ENCODE measurements at places on chromosomes 6 and 20.

DNA sequence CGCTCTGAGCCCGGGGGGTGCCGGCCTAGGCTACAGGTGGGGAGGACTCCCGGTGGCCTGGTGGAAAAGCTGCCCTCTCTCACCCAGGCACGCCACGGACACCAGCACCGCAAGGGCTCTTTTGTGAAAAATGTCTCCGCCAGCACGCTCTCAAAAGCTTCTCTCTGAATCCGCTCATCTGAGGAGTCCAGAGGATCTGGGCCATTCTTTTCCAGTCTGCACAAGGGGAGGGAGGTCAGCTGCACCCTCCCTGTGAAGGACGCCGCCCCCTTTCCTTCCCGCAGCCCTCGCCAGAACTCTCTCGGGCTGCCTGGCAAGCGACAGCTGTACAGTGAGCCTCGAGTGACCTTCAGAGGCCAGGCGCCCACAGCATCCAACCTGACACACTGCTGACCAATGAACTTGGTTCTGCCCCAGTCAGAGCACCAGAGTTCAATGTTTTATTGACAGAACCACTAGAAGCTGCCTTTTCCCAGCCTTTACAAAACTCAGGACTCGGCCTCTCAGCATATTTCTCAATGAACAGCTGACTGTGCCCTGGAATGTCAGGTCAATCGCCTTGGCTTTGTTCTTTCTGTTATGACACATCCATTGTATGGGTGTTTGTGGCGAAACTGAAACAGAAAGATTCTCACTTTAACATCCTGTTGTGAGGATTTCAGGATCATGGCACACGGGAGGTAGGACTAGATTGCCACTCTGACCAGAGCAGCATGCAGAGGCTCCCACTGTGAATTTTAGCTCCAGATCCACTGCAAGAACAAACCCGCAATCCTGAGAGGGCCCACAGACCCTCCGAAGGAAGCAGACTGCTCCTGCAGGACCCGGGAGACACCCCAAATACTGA, 26.7 kb downstream of the SERPINB9 start:
- DNase-seq, result no peak

- no peak for DNase-seq
Measured at GRCh38 chr6:139534472-139535115, 160.1 kb upstream of the CITED2 start.

DNA sequence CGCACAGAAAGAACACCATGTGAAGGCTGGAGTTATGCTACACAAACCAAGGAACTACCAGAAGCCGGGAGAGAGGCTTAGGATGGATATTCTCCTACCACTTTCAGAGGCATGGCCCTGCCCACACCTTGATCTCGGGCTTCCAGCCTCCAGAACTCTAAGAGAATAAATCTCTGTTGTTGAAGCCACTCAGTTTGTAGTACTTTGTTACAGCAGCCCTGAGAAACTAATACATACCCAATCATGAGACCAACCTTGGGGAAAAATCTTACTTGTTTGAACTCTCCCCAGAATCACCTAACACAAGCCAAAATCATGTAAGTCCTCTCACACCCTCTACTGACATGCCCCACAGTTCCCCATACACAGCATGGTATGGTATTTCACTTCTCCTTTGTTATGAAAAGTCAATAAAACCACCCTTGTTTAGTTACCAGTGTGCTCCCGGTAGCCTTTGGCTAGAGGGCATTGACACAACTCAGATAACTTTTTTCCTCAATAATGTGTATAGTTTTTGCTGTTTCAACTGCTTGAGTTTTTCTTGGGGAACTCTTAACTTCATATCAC, 40.7 kb upstream of the SLC2A12 start:
- no peak for DNase-seq

GRCh38 chr6:111784433-111784832, 88.8 kb downstream of the FYN start:
- no peak for DNase-seq

GRCh38 chr6:90107771-90108282, 188.8 kb downstream of the BACH2 start:
- DNase-seq, result no peak

- DNase-seq, result no peak
Measured at GRCh38 chr6:106630366-106630765, 988 bp downstream of the QRSL1 start.

GRCh38 chr6:143199291-143199690, 138.6 kb downstream of the AIG1 start:
- DNase-seq, result no peak

GRCh38 chr6:27138406-27138805, 109.1 kb upstream of the PRSS16 start:
- DNase-seq, result no peak

DNA sequence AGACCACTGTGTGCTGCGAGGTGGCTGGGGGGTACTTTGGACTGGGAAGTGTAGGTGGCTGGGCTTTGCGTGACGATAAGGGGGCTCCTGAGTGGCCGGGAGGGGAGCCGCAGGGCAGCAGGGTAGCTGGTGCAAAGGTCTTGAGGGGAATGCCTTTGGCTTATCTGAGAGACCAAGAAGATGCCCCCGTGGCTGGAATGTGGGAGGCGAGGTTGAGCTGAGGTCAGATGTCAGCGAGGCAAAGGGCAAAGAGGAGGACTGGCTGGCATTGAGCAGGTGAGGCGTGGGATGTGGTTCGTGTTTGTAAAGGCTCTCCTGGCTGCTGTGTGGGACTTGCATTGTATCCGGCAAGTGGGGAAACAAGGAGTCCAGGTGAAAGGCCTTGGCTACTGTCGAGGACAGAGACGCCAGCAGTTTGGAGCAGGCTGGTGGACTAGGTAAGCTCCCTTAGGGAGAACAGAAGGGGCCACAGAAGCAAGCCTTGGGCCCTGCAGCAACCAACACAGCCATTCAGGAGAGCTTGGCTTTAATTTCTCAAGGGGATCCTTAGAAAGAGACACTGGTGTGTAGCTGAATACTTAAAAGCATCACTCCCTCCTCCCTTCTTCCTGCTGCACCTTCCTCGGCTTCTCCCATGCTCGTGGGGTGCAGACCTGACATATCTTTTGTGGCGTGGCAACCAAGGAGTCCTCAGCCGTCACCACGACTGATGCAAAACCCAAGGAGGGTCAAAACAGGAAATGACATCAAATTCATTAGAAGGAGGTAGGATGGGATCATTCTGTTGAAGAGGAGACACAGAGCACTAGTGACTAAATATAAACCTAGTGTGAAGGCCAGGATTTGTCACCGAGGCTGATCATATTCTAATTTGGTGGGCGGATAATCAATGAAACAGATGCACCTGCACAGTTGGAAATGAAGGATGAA, 53.5 kb upstream of the ERVFRD-1 start:
- DNase-seq, result no peak

DNA sequence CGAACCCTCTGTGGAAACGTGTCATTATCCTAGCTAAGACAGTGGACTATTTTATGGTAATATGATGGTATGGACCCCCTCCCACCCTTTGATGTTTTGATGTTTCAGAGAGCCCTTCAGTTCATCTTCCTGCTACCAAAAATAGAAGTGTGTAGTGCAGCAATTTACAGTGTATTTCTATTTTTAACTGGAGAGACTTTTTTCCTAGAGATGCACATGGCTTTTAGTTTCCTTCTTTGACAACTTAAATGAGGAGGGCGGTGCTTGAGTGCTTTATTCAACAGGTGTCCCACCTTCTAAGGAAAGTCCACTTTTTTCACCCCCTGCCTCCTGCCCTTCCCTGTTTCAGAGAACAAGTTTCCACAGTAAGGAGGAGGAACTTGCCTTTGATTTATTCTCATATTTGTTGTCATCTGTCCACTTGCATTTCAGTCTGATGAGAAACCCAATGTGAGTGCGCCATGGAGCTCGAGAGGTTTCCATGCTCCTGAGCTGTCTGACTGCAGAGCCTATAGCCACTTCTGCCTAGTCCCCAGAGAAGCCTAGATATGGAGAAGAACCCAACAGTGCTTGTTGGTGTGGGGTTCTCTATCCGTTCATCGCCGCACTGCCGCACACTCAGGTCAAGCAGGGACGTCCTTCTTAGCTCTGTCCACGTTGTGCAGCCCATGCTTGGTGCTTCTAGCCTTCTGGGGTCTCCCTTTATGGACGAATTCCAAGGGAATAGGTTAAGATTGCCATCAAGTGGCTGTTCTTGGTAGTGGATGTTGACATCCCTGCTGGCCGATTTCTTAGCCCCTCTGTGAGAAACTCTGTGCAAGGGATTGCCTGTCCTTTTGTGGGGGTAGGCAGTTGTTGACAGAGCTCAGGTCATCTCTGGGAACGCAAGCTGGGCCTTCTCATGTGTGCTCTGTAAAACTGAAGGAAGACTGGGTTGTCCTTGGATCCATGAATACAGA, 144.2 kb downstream of the JARID2 start:
- no peak for DNase-seq

DNA sequence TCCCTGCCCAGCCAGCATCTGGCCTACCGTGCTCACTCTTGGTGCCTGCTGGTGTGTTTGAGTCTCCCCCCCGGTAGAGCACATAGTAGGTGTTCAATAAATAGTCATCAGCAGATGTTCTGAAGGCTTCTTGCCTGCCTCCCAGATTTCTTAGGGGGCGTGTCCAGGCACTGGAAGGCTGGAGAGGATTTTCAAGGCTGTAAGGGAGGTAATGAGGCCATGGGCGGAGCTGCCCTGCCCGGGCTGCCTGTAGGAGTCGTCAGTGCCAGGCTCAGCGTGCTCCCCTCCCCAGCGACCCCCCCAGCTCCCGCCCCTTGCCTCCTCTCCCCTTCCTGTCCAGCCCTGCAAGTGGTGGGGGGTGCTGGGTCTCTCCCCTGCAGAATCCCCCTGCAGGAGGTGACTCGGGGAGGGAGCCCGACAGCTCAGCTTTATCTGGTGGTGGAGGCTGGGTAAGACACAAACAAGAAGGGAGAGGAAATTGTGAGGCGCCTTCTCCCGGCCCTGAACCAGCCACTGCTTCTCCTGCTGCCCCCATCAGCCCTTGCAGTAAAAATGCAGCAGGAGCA, 55.9 kb downstream of the BCAS4 start:
- no peak for DNase-seq

DNA sequence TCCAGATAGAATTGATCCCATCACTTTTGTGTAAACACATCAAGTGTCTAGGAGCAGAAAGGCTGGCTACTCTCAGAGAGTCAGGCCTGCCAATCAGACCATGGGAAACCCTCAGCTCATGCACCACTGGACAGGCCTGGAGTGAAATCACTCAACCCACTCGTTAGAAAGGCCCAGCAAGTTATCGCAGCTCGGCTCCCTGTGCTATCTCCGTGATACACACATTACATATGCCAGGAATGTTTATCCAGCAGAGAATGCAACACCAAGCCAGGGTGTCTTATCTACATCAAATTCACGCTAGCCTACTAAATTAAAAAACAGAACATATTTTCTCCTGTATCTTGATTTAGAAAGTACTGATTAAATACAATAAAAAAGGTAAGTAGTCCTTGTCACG, 232.4 kb upstream of the FOXQ1 start:
- no peak for DNase-seq

DNA sequence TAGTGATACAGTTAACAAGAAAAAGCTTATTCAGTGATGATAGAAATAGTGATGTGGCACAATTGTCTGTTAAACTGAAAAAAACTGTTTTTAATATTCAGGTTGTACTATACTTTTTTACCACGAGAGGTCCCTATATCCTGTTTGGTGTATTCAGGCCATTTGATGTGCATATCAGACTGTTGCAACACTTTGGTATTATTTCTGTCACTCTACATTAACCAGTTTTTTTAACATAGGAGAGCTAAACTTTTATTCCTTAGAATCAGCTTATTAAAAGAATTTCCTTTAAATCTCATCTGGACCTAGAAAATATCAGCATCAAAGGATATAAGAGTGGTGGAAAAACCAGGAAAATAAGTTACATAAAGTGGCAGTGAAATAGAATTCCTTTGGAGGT, 36.8 kb downstream of the TSPYL4 start:
- no peak for DNase-seq

- DNase-seq, result no peak
Measured at GRCh38 chr6:169665289-169665688, 36.5 kb downstream of the WDR27 start.

DNA sequence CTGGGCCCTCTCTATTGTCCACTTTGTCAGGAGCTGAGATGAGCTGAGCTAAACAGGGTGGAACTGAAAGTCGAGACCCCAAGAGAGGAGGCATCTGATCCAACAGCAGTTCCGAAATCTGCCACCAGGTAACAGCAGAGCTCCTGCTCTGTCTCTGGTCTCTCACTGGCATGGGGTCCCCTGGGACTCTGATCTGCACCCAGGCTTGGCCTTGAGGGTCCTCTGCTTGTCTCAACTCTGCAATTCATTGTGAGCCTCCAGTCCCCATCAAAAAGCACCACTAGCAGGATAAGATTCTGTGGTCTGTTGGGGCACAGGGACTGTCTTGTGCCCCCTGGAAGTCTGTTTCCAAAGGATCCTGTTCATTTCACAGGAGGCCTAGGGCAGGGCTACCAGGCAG, 62.5 kb upstream of the TOP1 start:
- DNase-seq, result no peak

GRCh38 chr20:14712302-14712739, 374.9 kb upstream of the FLRT3 start:
- DNase-seq, result no peak

All from NCI-H1092 (cell line).